MV-4-11 (cell line): ENCODE measurements at places on chromosomes 11 and 22.
A peak's percentile ranks its signal among the peaks of the same experiment; 100 is the strongest.

- peak; percentile 58 for DNase-seq
Observed at GRCh38 chr22:50252082-50253045, 1.3 kb upstream of the HDAC10 start.

DNA sequence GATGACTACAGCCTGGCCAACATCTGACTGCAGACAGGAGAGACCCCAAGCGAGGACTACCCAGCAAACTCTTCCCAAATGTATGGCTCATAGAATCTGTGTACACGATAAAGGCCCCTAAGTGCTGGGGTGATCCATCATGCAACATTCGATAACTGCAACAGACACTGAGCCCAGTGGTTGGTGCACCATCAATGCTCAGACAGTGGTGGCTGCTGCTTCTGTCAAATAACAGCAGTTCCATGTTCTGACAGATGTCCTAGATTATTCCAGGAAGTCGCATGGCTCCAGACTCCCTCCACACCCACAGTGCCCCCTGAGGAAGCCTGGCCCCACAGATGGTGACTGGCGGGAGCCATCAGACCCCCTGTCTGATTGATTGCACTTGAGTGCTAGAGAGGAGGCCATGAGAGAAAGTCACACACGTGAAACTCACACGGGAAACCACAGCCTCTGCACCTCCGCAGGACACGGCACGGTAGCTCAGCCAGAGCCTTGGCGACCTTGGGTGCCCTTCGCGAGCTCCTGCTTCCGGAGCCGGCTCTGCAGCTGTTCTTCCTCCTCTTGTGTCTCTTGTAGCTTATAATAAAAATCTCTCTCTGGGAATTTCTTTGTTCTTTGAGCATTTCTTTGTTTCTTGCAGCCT is 1155.9 kb downstream of the TBC1D22A start:
- DNase-seq, result no peak

DNA sequence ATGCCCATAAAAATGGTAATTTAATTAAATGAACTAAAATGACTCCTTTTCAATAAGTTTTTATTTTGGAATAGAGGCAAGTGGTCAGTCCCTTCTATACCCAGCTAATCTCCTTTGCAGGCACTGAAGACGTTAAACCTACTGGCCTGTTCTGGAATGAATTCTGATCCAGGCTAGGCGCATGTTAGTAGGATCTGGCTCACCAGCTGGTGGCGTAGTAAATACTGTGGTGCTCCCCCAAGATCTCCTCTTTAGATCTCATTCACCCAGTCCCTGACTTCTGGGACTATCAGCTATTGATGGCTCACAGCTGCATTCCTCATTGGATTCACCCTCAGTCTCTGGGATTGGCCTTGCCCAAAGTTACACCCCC is 173.7 kb upstream of the DDI1 start:
- no peak for DNase-seq

GRCh38 chr11:108672113-108672512 is 7.2 kb downstream of the DDX10 start:
- DNase-seq, result no peak

GRCh38 chr11:125215976-125216375 is 51.4 kb downstream of the PKNOX2 start:
- no peak for DNase-seq

DNA sequence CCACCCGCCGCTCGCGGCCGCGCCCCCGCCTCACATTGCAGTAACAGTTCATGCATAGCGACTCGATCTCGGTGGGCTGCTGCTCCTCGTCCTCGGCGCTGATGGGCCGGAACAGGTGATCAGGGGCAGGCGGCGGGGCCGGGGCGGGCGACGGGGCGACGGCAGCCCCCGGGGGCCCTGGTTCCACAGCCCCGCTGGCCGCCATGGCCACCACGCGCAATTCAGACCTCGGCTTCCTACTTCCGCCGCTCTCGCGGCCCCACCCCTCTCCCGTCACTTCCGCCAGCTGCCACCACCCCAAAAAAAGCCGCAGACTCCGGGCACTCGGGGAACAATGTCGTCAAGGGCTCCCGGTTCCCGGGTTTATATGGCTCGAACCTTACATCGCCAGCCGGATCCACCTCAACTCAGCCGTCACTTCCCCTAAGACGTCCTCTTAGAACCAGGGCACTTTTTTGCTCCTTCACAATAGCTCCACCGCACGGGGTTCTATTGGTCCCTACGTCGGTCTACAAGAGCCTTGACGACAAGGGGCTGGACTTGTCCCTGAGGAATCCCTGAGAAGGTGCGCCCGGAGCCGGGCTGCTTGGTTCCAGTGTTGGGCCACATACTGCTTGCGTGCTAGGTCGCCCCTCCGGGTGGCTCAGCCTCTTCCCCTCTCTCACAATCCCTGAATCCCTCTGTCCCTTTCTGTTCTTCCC is at the start of gene ZPR1:
Gene ZPR1, minus strand, starts transcription at position 238 of the 701 bp plus-strand sequence. Its CDS starts 33 bp downstream, at position 205.
- DNase-seq, result peak; percentile 63

GRCh38 chr11:126392633-126393013 is 37.1 kb downstream of the ST3GAL4 start:
- DNase-seq, result peak; percentile 94

GRCh38 chr22:36330655-36331305 is 57.0 kb downstream of the MYH9 start:
- DNase-seq, result peak; percentile 39

- DNase-seq, result no peak
Observed at GRCh38 chr22:50723991-50724390, 14.0 kb upstream of the ACR start.

- peak; percentile 53 for DNase-seq
Observed at GRCh38 chr22:43921370-43921769, 2.2 kb upstream of the PNPLA3 start.

DNA sequence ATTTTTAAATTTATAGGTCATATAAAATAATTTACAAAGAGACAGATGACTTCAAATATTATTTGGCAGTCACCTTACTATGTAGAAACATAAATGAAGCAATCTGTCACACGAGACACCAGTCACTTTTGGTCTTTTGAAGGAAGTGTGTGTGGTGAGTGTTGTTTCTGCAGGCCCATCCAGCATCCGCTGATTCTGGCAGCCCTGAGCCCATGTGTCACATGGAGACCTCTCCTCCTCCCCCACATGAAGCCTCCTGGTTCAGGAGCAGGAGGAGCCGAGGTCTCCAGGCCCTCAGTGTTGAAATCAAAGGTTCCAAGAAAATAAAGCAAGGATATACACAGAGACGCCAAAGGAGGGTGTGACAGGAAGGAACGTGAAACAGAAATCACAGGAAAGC is 60.1 kb downstream of the ARFGAP3 start:
- DNase-seq, result peak; percentile 57
